ENCODE measurements at places on chromosomes 3 and 15.
A peak's percentile ranks its signal among the peaks of the same experiment; 100 is the strongest.

- no peak for DNase-seq
These were observed 25.8 kb upstream of the CNTN3 start for GRCh38 chr3:74640211-74640610.

DNA sequence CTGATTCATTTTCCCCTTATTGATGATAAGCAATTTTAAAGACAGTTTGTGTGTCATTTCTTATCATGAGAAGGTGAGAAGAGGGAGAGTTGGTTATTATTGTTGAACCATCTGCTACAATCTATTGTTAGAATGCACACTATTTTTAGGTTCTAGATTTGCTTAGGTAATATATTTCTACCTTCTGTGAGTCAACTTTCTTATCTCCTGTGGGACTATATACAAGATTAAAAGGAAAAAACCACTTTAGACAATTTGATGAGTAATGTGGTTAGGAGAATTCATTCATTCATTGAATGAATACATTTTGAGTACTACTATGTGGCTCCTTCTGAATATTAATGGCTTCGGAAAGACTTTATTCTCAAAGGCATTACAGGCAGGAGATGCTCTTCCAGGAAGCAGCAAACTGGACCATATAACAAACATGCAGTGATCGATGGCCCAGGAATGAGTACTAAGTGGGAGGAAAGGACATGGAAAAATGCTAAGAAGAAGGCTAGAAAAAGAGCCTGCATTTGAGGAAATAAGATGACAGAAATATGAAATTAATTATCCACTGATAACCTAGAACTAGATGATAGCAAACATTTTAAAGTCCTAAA lies 22.4 kb downstream of the SPTSSB start:
- no peak for DNase-seq

- no peak for DNase-seq
These were observed 21.2 kb downstream of the ZDHHC23 start for GRCh38 chr3:113968986-113969385.

GRCh38 chr3:30847592-30847991 lies 46.9 kb downstream of the GADL1 start:
- no peak for DNase-seq

- DNase-seq = no peak
These were observed 26.5 kb downstream of the AKAP13 start for GRCh38 chr15:85406916-85407315.

GRCh38 chr3:196969660-196970546 lies 1.3 kb upstream of the PIGZ start:
- peak; percentile 83 for DNase-seq

Measured in erythroblast (primary cell).